ENCODE measurements at places on chromosomes 5 and 9. TPM values are rescaled to one million over a fixed set of nuclear protein-coding genes. Genes with fewer than 3 reads are reported as not detected.

DNA sequence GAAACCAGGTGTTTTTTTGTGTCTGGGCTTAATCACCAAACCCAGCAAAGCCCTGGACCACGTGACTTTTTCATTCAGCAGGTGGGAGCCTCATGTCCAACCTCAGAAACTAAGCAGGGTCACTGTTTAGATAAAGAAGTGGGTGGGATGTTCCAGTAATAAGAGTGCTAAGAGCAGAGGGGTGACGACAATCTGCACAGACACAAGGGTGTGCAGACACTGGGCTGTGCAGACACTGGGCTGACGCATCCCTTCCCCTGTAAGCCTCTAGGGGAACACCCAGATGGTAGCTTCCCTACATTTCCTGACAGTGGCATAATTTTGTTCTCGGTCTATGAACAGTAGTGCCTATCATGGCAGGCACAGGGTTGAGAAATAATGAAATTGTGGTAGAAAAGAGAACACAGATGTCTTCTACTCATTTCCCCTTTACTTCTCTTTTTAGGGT is 85.1 kb downstream of the SAXO1 start:
- no peak for DNase-seq

DNA sequence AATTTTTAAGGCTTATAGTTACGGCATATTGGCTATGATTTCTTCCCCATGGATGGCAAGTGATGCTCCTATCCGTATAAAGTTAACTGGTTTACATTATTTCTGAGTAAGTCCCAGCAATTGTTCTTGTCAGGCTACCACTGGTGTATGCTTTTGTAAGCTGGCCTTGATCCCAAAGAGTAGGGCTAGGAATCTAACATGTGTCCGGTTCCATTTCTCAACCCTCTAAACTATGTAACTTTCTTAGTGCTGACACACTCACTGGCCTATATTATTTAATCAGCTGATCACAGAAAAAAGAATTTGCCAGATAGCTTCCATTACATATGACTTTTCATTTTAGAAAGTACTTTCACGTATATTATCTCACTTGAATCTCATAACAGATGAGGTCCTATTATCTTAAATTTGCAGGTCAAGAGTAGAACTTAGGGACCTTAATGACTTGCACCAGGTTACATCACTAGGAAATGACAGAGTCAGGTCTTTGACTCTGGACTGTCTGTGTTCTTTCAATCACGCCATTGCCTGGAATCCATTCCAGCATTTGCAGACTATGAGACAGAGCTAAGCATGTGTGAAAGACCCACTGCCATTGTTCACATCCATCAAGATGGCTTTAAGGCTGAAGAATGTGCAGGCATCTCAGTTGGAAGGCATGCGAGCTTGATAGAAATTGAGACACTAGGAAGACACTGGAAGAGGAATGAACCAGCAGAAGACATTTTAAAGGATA is 362.9 kb downstream of the ARRDC3 start:
- no peak for DNase-seq

GRCh38 chr5:101278917-101279316 is 375.8 kb upstream of the ST8SIA4 start:
- DNase-seq: no peak

- DNase-seq: no peak
Observed at GRCh38 chr9:26983340-26983739, 22.1 kb downstream of the LRRC19 start.

- DNase-seq: no peak
Observed at GRCh38 chr5:71589903-71590302, 2.8 kb downstream of the MCCC2 start.

DNA sequence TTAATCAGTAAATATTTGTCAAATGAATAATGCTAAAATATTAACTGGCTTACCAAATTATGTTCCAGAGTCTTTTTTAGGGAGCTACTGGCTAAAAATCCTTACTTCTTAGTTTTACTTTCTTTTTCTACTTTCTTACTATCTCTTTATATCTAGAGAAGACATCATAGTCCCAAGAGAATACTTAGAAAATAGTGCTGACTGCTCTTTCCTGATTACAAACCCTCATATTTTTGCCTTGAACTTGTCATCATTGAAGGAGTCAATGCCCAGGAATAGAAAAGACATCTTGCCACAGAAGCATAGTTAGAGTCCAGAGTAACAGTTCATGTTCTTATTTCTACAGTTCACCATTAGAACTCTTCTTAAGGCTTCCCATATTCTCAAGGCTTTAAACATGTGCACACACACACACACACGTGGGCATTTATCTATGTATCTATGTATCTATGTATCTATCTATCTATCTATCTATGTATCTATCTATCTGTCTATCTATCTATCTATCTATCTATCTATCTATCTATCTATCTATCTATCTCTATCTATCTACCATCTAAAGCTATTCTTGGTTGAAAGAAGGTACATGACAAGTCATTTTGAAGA is 654.3 kb downstream of the ANXA1 start:
- no peak for DNase-seq

Gene IQGAP2
- 74.9 TPM for total RNA-seq

GRCh38 chr5:38341641-38342040 is 83.3 kb downstream of the EGFLAM start:
- no peak for DNase-seq

- DNase-seq: no peak
Observed at GRCh38 chr5:173643964-173644363, 27.5 kb upstream of the BOD1 start.

DNA sequence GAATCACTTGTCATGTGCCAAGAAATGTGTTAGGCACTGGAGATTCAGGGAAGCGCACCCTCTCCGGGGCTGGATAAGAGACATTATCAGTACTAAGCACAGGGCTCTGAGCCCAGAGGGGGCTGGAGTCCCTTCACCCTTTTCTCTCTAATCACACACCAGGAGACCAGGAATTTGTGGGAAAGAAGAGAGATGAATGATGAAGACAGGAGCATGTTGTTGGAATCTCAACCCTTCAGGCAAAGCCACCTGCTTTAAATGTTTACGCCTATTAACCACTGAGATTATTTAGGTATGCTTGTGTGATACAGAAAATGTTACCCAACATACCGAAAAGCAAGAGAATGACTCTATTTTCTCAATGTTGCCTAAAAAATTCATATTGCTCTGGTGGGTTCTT is 119.8 kb downstream of the ENTREP1 start:
- DNase-seq: no peak
